ENCODE measurements at places on chromosomes 1 and 21.
A peak's percentile ranks its signal among the peaks of the same experiment; 100 is the strongest.

GRCh38 chr1:182604175-182605164 lies at the start of gene RGS16:
RGS16 (minus strand) TSS chr1:182604389; CDS start chr1:182604259, 130 bp downstream.
- DNase-seq = peak; percentile 94

- no peak for DNase-seq
These were observed 194.8 kb downstream of the ZZZ3 start for GRCh38 chr1:77487631-77488030.

GRCh38 chr1:1013105-1013921 lies at the start of gene ISG15:
ISG15 (plus strand) TSS chr1:1013497; CDS start chr1:1013574, 77 bp downstream.
- peak; percentile 90 for DNase-seq

GRCh38 chr1:183622884-183623785 lies 12.4 kb downstream of the ARPC5 start:
- peak; percentile 52 for DNase-seq

DNA sequence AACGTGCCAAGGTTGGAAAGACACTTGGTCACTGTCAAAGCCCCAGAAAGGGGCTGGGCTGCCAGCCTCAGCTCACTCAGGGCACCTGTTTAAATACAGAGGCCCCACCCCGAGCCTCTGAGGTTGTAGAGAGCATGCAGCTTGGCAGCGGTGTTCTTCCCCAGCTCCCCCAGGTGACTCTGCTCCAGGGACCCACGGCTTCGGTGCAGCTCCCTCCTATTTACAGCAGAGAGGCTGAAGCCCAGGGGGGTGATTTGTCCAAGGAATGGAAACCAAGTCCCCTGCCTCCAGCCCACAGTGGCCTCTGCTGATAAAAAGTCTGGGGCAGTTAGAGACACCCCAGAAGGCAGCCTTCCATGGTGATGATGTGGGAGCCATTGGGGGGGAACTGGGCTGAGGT lies 9.1 kb upstream of the C1QA start:
- DNase-seq = no peak

DNA sequence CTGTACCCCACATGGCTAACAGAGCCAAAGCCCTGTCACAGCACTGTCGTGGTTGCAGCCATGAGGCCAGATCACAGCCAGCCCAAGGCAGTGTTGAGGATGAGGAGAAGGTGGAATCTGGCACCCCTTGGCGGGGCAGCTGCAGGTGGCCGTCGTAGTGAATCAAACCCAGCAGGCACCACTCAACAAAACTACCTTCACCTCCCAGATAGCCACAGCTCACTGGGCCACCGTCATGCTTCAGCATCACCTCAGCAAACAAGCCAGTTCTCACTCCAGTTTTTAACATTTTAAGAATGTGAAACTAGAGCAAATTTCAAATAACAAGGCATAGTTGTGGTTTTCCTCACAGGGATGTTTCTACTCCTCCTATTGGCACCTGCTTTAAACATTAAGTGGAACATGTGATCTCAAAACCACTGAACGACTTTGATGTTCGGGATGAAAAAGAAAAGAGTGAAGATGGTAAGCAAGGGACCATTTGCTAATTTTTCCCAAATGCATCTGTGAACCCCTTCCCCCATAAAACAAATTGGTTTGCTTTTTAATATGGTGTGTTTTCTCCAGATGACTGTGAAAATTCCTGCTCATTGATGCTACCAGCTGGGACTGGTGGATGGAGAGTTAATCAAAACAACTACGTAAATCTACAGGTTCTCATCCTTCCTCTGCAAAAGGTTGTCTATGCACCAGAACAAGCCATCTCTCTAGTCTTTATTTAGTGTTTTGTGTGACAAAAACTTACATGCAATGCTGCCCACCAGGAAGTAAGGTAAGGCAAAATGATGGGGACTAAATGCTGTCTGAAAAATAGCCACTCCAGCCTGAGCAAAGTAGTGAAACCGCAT lies 45.5 kb downstream of the TOR1AIP2 start:
- DNase-seq = no peak

DNA sequence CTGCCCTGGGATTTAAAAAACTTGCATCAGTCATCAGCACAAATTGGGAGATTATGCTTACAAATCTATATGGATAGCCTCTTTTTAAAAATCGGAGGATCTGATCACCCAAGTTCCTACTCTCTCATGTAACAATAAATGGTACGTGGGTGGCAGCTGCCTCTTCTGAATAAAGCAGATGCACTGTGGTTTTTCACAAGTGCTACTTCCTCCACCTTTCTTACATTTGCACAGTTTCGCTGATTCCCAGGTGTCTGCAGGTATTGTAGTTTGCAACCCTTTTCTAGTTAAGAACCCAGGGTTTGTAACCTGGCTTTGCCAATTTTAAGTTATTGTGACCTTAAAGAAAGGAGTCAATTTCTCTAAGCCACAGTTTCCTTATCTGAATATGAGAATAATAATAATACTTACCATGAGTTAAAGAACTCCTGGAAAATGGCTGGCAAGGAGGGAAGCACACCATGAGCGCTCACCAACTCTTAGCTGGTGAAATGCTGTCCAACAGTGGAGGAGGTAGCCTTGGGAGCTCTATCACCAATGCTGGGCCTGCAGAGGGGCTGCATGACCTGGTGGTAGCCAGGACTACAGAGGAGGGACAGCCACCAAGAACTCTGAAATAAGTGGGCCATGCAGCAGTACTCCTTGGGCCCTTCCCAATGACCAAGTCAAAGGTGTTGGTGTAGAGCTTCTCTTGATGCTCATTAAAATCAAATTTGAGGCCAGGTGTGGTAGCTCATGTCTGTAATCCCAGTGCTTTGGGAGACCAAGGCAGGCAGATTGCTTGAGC lies 30.2 kb upstream of the KCNA2 start:
- no peak for DNase-seq

GRCh38 chr1:35717911-35718476 lies 690 bp downstream of the C1orf216 start:
- peak; percentile 79 for DNase-seq

GRCh38 chr1:228074954-228075730 lies 7.4 kb upstream of the ARF1 start:
- no peak for DNase-seq

DNA sequence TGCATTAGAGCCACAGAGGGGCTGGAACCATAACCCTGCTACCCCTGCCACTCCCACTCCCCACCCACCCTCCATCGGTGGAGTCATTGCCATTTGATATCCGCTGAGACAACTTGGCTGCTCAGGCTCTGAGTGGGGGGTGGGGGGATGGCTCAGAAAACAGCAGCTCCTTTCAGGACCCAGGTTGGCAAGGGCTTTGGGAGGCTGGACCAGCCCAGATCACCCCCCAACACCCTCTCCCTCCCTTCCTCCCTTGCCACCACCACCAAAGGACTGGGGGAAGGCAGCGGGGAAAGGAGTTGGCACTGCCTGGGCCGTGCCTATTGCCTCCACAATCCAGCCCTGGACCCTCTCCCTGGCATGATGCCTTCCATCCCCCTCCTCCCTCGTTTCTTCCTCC lies 1.7 kb downstream of the KCNJ10 start:
- DNase-seq = no peak

DNA sequence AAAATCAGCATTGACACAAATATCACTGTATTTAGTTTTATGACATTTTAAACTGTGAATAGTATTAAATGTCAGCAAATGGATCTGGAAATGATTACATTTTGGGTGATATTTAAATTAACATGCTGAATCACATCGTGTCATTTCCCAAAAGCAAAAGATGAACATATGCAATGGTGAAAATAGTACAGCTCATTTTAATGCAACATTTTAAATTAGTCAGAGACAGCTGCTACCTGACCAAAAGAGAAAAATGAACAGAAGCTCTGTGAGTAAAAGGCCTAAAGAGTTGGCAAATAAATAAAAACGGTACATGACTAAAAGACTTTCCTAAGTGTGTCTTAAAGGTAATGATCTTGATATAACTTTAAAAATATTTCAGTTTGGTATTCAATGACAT lies 86.0 kb upstream of the GNG4 start:
- no peak for DNase-seq

- peak; percentile 42 for DNase-seq
These were observed 63.6 kb upstream of the ZC3H12A start for GRCh38 chr1:37410815-37411214.

- no peak for DNase-seq
These were observed at the start of gene OR10X1 for GRCh38 chr1:158579733-158580132. OR10X1 (minus strand) TSS chr1:158579899; CDS start chr1:158579899, 0 bp downstream.

DNA sequence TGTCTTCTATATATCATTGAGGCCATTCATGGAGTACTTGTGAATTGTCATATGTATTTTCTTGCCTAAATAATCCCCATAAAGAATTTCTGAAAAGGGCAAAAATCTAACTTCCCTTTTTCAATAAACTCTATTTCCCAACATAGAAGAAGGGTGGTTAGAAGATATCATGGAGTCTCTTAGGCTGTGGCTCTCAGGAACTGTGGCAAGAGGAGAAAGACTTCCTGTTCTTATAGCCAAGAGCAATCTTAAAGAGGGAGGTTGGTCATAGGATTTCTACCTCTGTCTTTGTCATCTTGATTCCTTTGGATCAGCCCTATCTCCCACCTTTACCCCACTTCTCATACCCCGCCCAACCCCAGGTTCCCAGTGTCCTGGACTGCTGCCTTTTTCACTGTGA lies 175.8 kb downstream of the TYW3 start:
- DNase-seq = no peak

DNA sequence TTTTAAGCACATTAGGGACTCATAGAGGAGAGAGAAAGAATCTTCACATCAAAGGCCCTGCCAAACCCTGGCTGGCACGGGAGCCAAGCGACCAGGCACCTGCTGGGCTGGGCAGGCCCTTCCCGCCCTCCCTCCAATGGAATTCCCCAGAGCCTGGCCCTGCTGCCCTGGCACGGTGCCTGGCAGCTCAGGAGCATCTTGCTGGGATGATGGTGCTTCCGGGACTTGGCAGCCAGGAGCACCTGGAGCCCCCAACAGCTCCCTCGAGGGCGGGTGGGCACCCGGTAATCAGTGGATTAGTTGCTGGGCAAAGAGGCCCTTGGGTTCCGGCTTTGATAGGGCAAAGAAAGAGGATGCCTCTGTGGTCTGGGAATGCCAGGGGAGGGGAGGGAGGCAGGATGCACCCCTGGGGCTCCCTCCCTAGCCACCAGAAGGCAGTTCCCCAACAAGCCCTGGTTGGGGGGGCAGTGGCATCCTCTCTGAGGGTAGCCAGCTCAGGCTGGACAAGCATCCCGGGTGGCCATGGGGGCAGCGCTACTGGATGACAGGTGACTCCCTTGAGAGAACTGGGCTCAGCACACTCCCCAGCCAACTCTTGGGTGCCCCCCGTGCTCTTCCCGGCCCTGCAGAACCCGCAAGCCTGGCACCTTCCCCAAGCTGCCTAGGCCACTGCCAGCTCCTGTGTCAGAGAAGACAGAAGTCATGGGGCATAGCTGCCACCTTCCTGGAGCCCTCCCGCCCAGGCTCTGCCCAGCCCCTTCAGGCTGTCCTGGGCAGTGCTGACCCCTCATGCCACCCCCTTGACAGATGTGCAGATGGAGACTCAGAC lies 26.4 kb downstream of the KRTAP10-1 start:
- DNase-seq = no peak

GRCh38 chr1:156246781-156247459 lies 936 bp downstream of the PAQR6 start:
- DNase-seq = no peak

GRCh38 chr1:212367474-212368072 lies 47.1 kb downstream of the PACC1 start:
- no peak for DNase-seq

GRCh38 chr1:205916541-205916940 lies 26.7 kb downstream of the SLC26A9 start:
- DNase-seq = no peak

GRCh38 chr1:118151312-118151937 lies 33.6 kb downstream of the SPAG17 start:
- peak; percentile 73 for DNase-seq

DNA sequence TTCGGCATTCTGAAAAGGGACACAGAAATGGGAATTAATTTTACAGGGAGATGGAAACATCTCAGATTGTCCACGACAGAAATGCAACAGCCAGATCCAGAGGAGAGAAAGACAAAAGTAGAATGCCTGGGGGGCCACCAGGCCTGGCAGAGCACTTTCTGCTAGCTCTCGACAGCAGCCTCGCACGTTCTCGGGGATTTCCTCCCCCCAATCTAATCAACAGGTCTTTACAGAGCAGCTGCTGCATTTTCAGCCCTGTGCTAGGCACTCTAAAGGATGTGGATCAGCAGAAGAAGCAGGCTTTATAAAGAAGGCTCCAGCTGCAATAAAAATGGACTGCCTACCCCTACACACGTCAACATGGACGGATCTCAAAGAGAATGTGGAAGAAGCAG lies 10.6 kb downstream of the CSRP1 start:
- no peak for DNase-seq

DNA sequence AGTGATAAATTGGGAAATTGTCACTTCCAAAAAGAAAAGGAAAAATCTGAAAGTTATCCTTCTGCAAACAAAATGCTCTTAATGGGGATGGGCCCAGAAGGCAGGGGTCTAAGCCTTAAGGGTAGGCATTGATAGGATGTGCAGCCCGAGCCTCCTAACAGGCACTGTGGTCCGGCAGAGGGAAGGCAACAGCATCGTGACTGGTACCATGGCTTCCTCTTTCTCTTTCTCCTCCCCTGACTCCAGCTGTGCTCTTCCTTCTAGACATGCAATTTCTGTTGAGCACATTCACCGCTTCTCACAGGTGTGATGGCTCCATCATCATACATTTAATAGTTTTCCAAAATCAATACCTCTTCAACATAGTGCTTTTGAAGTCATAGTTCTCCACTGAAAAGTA lies 91.5 kb downstream of the SELENOF start:
- DNase-seq = no peak

- DNase-seq = no peak
These were observed 8.8 kb downstream of the NCMAP start for GRCh38 chr1:24564695-24565094.

DNA sequence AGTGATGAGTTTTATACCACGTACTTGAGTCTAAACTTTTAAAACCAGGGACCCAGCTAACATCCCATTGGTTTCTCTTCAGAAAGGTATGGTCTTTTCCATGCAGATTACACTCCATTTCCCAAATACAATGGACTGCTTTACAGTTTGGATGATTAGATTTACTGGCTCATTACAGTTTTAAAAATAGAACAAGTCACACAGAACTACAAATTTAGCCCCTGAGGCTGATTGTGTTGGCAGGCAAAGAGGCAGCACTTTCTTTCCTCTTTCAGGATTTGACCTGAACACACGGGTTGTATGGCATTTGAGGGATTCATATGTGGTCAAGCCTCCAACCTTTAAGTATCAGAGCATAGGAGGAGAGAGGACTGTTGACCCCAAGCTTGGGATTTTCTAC lies 21.8 kb upstream of the VTCN1 start:
- DNase-seq = no peak

- DNase-seq = no peak
These were observed 1.8 kb downstream of the VANGL2 start for GRCh38 chr1:160402001-160402795.

Data from left hindlimb (tissue), 1 donor.